Stimulated activated CD8-positive, alpha-beta memory T cell treated with anti-CD3 and anti-CD28 coated beads, Interleukin-7, amount 100 ng/mL, for 1 hour (primary cell): ENCODE measurements at places on chromosomes 16 and 17.

DNA sequence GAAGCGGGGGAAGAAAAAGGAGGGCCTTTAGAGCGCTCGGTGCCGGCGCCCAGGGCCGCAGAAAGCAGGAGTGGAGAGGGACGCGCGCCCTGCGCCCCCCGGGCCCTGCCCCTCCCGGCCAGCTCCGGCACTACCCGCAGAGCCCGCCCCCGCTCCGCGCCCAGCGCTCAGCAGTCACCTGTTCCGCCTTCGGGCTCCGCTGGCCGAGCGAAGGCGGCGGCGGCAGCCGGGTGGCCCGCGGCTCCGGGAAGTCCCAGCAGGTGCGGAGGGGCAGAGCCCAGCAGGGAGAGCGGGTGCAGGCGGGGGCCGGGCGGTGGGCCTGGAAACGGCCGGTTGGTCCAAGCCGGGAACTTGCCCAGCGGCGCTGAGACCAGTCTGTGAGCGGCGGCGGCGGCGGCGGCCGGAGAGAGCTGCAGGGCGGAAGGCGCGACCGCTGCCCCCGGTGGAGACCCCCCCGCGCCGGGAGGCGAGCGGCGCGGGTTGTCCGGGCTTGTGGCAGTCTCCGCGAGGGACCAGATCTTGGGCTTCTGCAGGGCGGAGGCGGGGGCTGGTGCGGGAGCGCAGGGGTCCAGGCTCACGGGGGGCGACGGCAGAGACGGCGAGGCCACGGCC is 2.2 kb downstream of the IRX3 start:
- DNase-seq, result no peak

DNA sequence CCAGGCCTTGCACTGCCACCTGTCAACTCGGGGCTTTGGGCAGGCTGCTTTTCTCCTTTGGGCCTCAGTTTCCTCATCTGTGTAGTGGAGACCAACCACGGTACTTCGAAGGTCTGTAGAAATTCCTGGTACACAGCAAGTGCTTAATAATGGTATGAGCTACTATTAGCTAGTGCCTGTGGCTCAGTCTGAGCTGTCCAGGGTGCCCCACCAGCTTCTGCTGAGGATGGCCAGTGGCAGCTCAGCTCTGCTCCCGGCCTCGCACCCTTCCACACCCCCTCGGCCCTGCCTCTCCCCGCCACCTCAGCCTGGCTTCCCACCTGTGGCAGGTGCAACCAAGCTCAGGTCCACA is 26.2 kb upstream of the PLCG2 start:
- DNase-seq, result no peak

DNA sequence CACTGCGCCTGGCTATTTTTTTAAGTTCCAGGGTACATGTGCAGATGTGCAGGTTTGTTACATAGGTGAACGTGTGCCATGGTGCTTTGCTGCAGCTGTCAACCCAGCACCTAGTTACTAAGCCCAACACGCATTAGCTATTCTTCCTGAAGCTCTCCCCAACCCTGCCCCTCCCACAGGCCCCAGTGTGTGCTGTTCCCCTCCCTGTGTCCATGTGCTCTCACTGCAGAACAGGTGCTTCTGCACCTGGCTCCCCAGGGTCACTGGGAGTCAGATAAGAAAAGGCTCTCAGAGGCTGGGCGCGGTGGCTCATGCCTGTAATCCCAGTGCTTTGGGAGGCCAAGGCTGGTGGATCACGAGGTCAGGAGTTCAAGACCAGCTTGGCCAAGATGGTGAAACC is 6.2 kb downstream of the HASPIN start:
- DNase-seq, result no peak

- DNase-seq, result no peak
Observed at GRCh38 chr16:14524979-14525378, 105.1 kb downstream of the PARN start.

DNA sequence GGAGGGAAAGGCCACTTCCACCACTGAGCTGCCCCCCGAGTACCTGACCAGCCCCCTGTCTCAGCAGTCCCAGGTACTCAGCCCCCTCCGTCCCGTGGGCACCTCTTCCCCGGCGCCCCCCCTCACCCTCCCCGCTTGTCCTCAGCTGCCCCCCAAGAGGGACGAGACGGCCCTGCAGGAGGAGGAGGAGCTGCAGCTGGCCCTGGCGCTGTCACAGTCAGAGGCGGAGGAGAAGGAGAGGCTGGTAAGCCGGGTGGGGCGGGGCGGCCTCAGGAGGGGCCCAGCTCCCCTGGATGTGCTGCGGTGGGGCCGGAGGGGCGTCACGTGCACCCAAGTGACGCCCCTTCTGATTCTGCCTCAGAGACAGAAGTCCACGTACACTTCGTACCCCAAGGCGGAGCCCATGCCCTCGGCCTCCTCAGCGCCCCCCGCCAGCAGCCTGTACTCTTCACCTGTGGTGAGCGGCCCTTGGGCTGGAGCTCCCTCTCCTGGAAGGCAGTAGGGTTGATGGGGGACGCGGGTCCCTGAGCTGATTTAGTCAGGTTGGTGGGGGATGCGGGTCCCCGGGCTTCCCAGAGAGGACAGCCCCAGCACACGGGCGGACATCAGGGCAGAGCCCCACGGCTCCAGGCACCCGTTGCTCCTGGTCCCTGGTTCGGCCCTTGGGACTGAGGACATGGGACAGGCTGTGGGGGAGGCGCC is 9.5 kb upstream of the MRPL12 start:
- DNase-seq, result no peak

- no peak for DNase-seq
Observed at GRCh38 chr16:54447576-54448440, 161.2 kb upstream of the IRX3 start.

GRCh38 chr17:55734128-55734781 is 11.6 kb upstream of the TMEM100 start:
- DNase-seq, result no peak

DNA sequence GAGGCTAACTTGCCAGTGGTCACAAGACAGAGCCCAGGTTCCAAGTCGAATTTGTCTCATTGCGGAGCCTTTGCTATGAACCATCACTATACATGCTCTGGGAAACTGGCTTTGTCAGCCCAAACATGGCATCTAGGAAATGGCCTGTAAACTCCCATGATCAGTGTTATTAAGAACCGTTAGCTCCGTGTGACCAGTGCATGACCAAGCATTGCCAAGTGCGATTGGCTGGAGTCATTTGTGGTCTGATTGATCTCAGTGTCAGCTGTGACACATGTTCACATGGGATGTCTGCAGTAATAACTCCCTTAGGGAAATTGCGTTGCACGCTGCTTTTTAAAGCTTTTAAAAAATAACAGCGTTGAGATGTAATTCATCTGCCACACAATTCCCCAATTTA is 18.6 kb upstream of the CDH3 start:
- DNase-seq, result no peak

DNA sequence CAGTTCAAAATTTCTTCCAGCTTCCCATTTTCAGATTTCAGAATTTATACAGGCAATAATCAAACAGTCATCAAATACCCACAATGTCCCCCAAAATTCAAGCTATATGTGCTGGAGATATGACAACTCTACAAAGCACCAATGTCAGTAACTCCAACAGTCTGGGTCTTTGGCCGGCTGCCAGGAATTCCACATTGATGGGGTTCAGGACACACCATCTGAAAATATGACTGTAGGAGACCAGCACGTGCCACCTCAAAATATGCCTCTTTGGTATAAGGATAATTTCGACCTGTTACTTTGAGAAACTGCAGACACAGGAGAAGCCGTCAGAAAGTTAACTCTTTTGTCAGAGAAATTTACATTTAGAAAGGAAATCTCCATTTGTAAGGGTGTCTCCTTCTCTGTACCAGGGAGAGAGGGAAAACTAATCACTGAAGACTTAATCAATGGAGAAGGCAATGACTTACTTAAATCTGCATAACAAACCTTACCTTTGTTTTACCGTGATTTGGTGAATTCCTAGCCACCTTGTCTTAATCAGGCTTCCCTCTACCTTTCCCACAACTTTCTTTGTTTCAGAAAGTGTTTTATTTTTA is 594.3 kb upstream of the CDH5 start:
- DNase-seq, result no peak

DNA sequence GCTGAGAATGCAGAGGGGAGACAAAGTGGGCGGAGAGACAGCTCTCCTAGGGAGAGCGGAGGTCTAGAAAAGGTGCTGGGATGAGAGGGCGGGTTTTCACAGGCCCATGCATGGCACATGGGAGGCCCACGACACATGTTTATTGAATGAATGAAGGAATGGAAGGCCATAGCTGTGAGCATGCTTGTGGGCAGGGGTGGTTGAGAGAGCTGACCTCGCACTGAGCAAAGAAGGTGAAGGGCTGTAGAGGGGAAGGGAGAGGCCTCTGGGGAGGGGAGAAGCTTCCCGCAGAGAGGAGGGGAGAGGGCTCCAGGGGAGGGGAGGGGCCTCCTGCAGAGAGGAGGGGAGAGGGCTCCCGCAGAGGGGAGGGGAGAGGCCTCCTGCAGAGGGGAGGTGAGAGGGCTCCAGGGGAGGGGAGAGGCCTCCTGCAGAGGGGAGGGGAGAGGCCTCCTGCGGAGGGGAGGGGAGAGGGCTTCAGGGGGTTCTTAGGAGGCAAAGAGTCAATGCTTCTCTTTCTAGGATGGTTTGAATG is 27.3 kb downstream of the SDK2 start:
- DNase-seq, result no peak

- DNase-seq, result peak; percentile 53
Observed at GRCh38 chr17:80891397-80892018, 100.1 kb upstream of the CHMP6 start.

DNA sequence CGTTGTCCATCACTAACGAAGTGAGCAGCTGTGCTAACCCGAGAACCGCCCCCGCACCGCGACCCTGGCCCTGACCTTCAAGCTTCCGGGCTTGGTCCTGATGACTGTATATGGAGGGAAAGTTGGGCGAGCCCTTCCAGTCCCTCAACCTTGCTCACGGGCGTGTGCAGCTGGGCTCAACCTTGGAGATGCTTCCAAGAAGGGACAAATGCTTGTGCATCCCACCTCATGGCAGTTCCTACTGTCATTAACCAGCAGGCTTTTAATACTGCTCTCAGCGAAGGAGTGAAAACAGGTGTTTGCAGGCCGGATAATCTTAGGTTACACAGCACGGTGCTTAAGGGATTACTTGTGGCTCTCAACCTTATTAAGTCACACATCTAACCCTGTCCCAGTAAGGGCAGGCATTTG is 33.5 kb downstream of the SRL start:
- no peak for DNase-seq

DNA sequence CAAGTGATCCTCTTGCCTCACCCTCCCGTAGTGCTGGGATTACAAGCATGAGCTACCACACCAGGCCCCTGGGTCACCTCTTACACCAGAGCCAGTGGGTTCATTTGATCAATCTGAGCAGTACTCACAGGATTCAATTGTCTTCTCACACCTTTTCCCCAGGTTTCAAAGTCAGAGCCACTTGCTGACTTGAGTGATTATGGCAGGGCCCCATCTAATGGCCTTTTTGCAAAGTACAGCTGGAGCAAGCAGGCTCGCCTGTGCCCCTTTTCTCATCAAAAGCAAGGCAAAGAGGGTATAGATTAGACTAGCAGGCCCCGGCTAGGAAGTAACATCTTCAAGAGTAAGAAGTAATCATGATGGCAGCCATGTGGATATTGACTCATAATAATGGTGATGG is 114.8 kb upstream of the NOL11 start:
- DNase-seq, result no peak

GRCh38 chr16:67992661-67993206 is 6.5 kb downstream of the DPEP2 start:
- DNase-seq, result no peak

DNA sequence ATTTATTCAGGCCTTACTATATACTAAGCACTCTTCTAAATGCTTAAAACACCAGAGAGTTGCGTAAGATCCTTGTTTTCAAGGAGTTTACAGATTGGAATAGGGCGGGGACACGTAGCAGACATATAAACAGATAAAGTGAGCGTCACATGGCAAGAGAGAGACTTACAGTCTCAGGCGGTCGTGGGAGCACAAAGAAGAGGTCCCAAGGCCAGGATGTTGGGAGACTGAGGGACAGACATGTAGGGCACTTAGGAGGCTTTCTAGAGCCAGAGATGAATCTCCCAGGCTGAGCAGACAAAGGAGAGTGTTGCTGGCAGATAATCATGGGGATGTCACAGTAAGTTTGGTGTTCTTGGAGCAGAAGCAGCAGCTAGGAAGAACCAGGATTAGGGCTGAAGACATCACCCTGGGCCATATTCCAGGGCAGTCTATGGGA is 119.1 kb upstream of the ANKFN1 start:
- no peak for DNase-seq

DNA sequence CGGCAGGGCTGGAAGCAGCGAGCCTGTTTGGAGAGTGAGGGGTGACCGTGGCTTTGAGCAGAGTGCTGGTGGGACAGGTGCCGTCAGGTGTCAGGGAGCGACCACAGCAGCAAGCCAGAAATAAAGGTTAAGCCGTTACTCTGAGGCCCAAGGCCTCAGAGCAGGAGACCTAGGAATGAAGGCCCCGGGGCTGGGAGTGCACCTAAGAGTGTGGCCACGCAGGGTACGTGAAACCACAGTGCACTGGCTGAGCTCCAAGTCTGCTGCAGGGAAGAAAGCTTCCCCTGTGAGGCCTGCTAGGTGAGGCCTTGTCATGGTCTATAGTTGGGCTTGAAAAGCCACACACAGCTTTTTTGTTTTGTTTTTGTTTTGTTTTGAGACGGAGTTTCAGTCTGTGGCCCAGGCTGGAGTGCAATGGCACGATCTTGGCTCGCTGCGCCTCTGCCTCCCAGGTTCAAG is 8.7 kb downstream of the CLUAP1 start:
- DNase-seq, result peak; percentile 34

DNA sequence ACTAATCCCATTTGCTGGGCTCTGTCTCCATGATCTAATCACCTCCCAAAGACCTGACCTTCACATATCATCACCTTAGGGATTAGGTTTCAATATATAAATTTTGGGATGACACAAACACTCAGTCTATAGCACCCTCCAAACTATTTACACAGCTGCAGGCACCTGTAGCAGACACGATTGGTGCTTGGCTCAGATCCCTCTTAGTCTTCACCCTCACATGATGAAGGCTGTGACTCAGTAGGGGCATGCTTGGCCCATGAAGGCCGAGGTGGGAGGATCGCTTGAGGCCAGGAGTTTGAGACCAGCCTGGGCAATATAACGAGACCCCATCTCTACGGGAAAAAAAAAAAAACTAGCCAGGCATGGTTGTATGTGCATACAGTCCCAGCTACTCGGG is 73.5 kb downstream of the HS3ST2 start:
- no peak for DNase-seq
